ENCODE measurements at places on chromosomes 5 and 9. TPM values are rescaled to one million over a fixed set of nuclear protein-coding genes. Genes with fewer than 3 reads are reported as not detected.

RMI1 gene
- 22.4 TPM for polyA plus RNA-seq

- no peak for DNase-seq
Observed at GRCh38 chr5:29382780-29383179, 1810.7 kb upstream of the CDH6 start.

- DNase-seq, result no peak
Observed at GRCh38 chr9:6877671-6878161, 119.9 kb downstream of the KDM4C start.

GRCh38 chr5:20030125-20030524 is 42.1 kb upstream of the CDH18 start:
- DNase-seq, result no peak

DNA sequence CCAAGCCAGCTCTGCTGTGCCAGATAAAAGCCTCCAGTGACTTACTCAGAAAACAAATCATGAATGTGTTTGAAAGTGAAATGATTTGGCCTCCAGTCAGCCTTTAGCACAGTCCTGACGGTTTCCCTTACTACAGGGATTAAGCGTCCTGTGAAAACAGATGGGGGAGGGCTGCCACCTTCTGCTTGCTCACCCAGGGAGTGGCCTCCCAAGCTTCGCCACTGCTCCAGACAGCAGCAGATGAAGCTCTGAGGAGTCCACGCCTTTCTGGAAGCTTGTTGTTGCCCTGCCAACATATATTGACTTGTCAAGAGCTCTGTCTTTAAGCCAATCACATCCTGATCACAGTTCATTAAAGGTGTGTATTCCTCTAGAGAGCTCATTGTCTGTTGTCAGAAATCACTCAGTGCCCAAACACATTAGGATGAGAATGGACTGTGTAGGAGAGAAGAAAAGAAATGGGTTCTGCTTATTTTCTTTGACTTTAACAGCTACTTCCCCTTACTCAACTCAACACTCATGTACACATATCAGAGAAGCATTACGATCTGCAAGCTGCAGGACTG is 4.9 kb upstream of the FYB1 start:
- no peak for DNase-seq

Measured in right renal cortex interstitium (tissue), 3 donors.